ENCODE measurements at places on chromosomes 16 and 17.

- H3K36me3 ChIP-seq: peaks cover 84% of the 10 kb centered on the region
- peak overlapping the region; percentile 98 for H3K27ac ChIP-seq
- peaks cover 72% of the 10 kb centered on the region for H3K4me1 ChIP-seq
- peak overlapping the region; percentile 86 for H3K4me3 ChIP-seq
- no peaks in the 10 kb centered on the region for H3K27me3 ChIP-seq
These were observed 12.0 kb downstream of the RARA start for GRCh38 chr17:40320756-40321523.

- H3K27me3 ChIP-seq: peaks cover 78% of the 10 kb centered on the region
- H3K36me3 ChIP-seq: peaks cover 3% of the 10 kb centered on the region
- peaks cover 12% of the 10 kb centered on the region for H3K4me1 ChIP-seq
- DNase-seq: no peak
These were observed 37.7 kb downstream of the BAHCC1 start for GRCh38 chr17:81432941-81433340.

DNA sequence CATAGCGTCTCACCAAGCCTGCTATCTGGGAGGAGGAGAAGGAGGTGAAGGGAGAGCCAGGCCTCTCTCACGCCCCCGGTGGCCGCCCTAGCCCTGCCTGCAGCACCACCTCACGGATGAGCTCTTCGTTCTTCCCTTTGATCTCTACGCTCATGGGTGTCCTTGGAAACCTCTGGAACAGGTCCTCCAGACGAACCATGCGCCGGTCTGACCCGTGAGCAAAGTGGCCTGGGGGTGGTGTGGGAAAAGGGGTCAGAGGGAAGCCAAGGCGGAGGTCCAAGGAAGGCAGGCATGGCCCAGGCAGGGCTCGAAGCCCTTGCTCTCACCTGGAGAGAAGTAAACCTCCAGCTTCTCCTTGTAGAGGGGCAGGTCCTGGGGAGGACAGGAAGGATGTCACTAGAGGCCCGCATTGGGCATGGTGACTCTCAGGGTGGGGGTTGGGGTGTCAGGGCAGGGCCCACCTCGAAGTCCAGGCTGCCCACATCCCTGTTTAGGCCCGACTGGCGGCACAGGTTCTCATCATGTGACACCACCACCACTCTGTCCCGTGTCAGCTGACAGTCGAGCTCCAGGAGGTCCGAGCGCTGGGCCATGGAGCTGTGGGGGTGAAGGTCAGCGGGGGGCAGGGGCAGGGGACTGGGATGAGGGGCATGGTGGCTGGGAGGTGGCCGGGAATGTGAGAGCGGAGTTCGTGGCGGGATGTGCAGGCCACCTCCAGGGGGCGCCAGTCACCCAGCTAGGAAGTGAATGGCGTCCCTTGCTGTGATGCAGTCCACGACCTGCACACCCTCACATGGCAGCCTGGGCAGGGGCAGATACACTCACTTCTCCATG, 923 bp downstream of the GDPD3 start:
- H3K36me3 ChIP-seq: peaks cover 12% of the 10 kb centered on the region
- H3K27me3 ChIP-seq: no peaks in the 10 kb centered on the region
- no peak overlapping the region for H3K27ac ChIP-seq
- no peak for DNase-seq

DNA sequence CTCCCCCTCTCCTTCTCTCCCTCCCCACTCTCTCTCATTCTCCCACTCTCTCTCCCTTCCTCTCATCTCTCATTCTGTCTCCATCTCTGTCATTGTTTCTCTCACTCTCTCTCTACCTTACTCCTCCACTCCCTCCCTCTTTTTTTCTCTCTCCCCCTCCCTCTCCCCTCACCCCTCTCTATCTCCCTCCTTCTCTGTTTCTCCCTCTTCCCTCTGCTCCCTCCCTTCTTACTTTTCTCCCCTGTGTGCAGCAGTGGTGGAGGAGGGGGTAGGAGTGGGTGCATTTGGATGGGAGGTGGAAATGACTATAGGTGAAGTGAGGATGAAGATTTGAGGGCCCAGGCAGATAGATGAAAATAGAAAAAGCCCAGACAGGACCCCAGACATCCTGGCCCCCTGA, 70.9 kb downstream of the HLF start:
- DNase-seq: no peak
- H3K27me3 ChIP-seq: peaks cover 27% of the 10 kb centered on the region
- H3K27ac ChIP-seq: no peak overlapping the region
- H3K36me3 ChIP-seq: no peaks in the 10 kb centered on the region
- H3K4me3 ChIP-seq: no peak overlapping the region
- peaks cover 7% of the 10 kb centered on the region for H3K4me1 ChIP-seq

DNA sequence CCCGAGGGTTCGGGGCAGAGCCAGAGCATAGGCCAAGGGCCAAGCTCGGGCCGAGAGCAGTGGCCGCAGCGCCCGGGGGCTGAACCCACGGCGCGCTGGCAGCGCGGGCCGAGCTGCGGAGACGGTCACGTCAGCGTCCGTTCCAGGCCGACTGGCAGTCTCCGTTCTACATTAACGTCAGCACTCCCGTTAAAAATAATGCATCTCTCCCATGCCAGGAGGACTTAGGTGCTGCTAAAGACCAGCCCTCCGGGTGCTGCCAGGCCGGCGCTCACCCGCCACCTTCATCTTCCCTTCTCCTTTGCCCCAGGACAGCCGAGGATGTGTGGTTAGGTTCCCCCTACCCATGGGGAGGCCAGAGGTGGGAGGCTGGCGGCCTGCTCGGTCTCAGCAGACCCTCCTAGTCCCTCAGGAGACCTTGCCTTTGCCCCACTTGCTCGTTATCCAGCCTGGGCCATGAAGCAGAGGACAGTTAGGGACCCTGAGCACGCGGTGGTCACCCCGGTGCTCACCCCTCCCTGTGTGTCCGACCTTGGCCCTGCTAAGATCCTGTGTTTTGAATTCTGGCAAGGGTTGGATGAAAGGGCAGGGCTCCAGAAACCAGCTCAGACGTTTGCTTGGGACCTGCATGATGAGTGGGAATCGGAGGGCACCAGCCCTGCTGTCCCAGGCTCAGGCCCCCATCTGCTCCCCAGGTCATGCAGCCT, 572 bp downstream of the MPG start:
- H3K36me3 ChIP-seq: peaks cover 7% of the 10 kb centered on the region
- H3K27ac ChIP-seq: peak overlapping the region; percentile 88
- H3K4me1 ChIP-seq: peaks cover 34% of the 10 kb centered on the region
- peaks cover 11% of the 10 kb centered on the region for H3K27me3 ChIP-seq
- peak overlapping the region; percentile 84 for H3K4me3 ChIP-seq

DNA sequence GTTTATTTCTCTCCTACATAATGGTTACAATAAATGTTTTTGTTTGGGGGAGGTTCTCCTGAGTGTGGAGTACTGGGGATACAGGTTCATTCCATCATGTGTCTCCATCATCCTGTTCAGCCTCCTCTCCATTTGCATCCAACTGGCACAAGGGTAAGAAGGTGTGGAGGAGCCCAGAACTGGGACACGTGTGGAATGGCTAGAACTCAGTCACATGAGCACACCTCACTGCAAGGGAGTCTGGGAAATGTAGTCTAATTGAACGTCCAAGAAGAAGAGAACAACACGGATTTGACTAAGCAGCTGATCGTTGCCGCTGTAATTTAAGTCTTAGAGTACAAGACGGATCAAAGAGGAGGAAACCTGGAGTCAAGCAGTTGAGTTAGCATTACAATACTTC, 6.1 kb downstream of the OR1A1 start:
- H3K4me1 ChIP-seq: no peaks in the 10 kb centered on the region
- no peak overlapping the region for H3K27ac ChIP-seq
- no peak overlapping the region for H3K4me3 ChIP-seq
- H3K27me3 ChIP-seq: peaks cover 54% of the 10 kb centered on the region
- no peaks in the 10 kb centered on the region for H3K36me3 ChIP-seq
- no peak for DNase-seq

- no peak overlapping the region for H3K4me3 ChIP-seq
- H3K27ac ChIP-seq: no peak overlapping the region
- H3K36me3 ChIP-seq: peaks cover 54% of the 10 kb centered on the region
- H3K27me3 ChIP-seq: no peaks in the 10 kb centered on the region
These were observed 19.8 kb downstream of the EARS2 start for GRCh38 chr16:23537390-23537789.

GRCh38 chr16:7843261-7843660, 510.6 kb downstream of the RBFOX1 start:
- no peak overlapping the region for H3K4me3 ChIP-seq
- no peak for DNase-seq
- no peaks in the 10 kb centered on the region for H3K36me3 ChIP-seq
- H3K4me1 ChIP-seq: no peaks in the 10 kb centered on the region

- DNase-seq: no peak
- H3K27ac ChIP-seq: no peak overlapping the region
- H3K4me3 ChIP-seq: no peak overlapping the region
- H3K27me3 ChIP-seq: no peaks in the 10 kb centered on the region
These were observed 70.6 kb downstream of the SREBF1 start for GRCh38 chr17:17766077-17766743.

DNA sequence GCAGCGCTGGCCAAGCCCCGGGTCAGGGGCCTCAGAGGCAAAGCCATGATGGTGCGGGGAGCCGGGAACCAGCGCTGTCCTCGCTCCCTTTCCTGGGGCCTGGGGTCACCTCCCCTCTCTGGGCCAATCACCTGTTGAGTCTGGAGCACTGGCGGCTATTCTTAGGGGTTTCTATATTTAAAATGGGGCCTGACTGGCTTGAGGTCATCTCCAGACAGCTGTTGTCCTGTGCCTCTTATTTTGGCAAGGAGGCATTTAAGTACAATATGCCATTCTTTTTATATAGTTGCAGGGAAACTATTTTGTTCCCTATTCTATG, at the start of gene COX6A2:
COX6A2 (minus strand) TSS at position 82 of the 319 bp plus-strand sequence; CDS start at position 47, 35 bp downstream.
- peaks cover 11% of the 10 kb centered on the region for H3K4me1 ChIP-seq
- H3K27ac ChIP-seq: no peak within 1 kb of the TSS
- peak within 1 kb of the TSS; percentile 60 for H3K4me3 ChIP-seq
- H3K27me3 ChIP-seq: no peaks in the 10 kb centered on the region
- DNase-seq: no peak

GRCh38 chr16:49277766-49278566, 3.7 kb downstream of the CBLN1 start:
- H3K4me1 ChIP-seq: no peaks in the 10 kb centered on the region
- peaks cover 92% of the 10 kb centered on the region for H3K27me3 ChIP-seq
- no peak overlapping the region for H3K4me3 ChIP-seq

DNA sequence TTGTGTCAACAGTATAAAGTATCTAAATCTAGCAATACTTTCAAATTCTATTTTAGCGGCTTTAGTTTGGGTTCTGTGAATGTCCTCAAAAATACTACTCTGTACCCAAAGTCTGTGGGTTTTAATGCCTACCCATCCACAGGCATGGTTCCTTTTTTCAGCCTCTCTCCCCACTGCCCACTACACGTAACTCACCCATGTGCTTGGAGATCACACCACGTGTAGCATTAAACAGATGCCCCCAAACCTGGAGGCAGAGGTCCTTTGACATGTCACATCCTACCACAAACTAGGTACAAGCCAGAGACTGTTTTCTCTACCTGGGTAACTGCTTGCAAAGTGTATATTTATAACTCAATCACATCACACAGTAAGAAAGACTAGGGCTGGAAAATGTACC, 5.4 kb downstream of the DYNC1LI2 start:
- no peak overlapping the region for H3K4me3 ChIP-seq
- H3K4me1 ChIP-seq: peaks cover 34% of the 10 kb centered on the region
- no peaks in the 10 kb centered on the region for H3K27me3 ChIP-seq

DNA sequence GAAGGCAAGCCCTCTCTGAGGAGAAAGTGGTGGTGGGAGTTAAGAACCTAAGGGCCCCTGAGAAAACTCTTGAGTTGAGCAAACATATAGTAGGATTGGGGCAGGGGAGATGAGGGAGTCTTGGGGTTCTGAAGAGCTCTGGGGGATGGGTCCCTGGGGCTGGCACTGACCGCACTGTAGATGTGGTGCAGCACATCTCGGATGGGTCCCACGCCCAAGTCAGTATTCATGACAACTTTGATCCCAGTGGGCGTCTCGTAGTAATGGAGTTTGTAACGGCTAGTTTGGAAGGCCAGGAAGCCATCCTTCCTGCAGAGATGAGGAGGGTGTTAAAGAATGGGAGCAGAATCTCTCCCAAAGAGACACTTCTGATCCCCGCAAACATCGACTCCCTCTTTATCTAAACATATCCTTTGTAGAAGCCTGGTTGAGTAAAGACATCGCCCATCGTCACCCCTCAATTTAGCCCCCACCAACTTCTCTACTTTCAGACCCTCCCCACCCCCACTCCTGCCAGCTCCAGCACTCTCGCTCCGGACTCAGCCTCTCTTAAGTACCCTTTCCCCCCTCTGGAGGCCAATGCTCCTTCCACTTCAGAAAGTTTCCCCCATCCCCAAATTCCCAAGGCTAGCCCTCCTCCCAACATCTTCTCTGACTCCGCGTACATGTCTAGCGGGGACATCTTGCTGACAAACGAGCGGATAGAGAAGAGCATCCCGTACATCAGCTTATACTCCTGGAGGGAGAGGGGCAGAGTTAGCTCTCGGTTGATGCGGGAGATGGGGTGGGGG, 710 bp downstream of the TRAPPC1 start:
- H3K36me3 ChIP-seq: peaks cover 16% of the 10 kb centered on the region
- H3K27ac ChIP-seq: peak overlapping the region; percentile 93
- H3K4me1 ChIP-seq: peaks cover 39% of the 10 kb centered on the region

DNA sequence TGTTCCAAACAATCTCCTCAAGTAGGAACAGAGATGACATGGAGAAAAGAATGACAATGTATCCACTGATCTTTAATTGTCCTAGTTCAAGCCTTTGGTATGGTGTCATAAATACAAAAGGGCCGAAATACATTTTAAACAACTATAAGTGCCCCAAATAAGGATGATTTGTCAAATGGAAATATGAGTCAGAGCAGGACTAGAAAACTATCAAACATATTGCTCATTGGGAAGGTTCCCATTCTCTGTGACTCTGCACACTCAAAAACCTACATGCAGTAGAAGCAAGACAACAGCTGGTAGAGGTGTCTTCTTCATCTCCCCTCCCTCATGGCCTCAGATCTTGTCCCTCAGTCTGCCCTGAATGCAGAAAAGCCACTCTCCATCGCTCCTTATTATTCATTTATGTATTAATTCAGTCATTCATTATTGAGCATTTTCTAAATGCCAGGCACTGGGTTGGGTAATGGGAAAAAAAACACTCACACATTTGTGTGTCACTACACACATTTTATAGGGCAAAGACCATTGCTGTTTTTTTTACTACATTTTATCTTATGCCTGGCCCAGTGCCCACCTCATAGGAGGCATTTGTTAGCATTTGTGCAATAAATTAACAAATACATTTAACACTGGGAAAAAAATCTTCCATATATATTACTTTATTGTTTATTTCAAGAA, 10.1 kb downstream of the CA10 start:
- H3K27ac ChIP-seq: no peak overlapping the region
- no peaks in the 10 kb centered on the region for H3K27me3 ChIP-seq
- no peak overlapping the region for H3K4me3 ChIP-seq
- no peak for DNase-seq

GRCh38 chr16:71402007-71402406, 39.8 kb downstream of the TLE7 start:
- peaks cover 45% of the 10 kb centered on the region for H3K27me3 ChIP-seq
- peaks cover 3% of the 10 kb centered on the region for H3K4me1 ChIP-seq
- H3K27ac ChIP-seq: no peak overlapping the region
- DNase-seq: no peak
- peaks cover 2% of the 10 kb centered on the region for H3K36me3 ChIP-seq
